ENCODE measurements at places on chromosomes 7 and 10.

DNA sequence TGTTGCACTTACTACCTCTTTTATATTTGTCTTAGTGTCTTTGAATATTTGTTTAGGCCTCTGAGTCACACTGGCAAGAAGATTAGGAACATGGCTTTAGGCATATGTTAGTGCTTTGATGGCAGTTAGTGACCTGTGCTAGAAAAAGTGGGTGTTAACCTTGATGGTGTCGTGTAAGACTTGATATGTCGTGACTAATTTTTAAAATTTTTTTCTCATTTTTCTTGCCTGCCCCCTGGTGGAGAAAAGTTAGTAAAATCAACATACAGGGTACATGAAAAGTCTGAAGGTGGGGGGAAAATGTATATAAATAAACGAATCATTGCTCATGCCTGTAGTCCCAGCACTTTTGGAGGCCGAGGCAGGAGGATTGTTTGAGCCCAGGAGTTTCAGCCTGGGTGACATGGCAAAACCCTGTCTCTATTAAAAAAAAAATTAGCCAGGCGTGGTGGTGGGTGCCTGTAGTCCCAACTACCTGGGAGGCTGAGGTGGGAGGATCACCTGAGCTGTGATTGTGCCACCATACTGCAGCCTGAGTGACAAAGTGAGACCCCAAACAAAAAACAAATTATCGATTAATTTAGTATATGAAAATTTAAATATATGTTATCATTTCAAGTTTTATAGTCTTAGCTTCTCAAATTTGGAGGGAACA, 44.6 kb downstream of the TAX1BP1 start:
- peak; percentile 28 for DNase-seq

GRCh38 chr7:104927055-104927454, 87.0 kb upstream of the KMT2E start:
- no peak for DNase-seq

DNA sequence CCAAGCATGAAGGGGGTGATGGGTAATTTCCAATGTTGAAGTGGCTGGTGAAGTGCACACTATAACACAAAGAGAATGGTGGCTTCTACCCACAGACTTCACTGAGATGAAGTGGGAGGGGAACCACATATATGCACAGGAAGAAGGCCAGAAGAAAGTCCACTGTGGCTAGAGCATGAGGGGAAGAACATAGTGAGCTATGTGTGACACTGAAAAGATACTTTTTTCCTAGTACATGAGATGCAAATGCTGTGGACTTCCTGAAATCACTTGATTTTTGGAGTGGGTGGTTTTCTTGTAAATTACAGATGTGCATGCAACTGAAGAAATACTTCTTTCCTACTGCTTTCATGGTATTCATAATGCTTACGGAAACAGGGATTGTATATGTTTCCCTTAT, 115.6 kb upstream of the PHYHIPL start:
- DNase-seq: peak; percentile 17

- DNase-seq: no peak
Measured at GRCh38 chr7:116715077-116715476, 43.1 kb downstream of the MET start.

GRCh38 chr10:97383159-97383558, 18.0 kb downstream of the RRP12 start:
- no peak for DNase-seq

DNA sequence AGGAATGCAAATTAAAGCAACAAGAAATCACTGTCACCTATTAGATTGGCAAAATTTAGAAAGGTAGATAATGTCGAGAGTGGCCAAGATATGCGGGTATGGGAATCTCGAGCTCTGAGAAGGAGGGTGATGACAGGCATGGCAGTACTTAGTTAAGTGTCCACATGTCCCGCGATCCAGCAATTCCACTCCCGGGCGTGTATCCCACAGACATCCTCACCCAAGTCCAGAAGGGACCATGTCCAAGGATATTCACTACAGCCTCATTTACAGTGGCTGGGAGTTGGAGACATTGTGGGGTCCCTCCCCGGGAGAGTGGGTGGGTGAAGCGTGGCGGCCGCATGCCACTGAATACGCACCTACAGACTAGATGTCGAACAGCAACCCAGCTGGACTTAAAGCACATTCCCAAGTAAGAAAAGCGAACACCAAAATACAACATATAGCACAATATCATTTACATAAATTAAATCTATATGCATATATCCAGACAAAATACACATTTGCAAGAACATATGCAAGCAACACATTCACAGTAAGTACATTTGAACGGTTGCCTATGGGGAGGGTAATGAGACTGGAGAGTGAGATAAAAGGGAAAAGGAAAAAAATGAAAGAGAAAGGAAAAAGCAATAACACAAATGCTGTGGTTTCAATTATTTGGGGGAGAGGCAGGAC, 9.9 kb downstream of the KCNH2 start:
- DNase-seq: no peak

DNA sequence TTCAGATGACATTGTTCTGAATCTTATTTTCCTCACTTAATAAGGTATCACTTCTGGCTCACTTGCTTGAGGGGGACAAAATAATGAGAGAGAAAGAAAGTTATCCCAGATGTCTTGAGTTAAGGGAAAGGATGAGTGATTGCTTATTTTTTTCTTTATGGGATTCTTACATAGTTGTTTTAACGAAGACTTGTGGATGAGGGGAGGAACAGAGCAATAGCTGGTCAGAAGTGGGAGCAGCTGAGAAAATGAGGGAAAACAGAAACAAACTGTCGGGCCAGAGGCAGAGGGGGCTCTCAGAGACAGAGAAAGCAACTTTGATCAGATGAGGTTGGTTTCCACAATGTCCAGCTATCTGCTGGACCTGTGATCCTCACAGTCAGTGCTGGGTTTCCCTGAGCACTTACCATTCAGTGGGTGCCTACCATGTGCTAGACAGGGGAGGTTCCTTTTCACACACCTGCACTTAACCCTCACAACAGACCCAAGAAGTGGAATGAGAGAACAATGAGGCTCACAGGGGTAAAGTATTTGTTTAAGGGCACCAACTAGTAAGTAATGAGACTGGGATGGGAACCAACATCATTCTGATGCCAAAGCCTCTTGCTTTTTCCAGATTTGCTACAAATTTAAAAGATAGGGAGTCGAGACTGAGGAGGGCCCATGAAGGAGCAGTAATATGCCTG, 64.2 kb downstream of the BICC1 start:
- no peak for DNase-seq

DNA sequence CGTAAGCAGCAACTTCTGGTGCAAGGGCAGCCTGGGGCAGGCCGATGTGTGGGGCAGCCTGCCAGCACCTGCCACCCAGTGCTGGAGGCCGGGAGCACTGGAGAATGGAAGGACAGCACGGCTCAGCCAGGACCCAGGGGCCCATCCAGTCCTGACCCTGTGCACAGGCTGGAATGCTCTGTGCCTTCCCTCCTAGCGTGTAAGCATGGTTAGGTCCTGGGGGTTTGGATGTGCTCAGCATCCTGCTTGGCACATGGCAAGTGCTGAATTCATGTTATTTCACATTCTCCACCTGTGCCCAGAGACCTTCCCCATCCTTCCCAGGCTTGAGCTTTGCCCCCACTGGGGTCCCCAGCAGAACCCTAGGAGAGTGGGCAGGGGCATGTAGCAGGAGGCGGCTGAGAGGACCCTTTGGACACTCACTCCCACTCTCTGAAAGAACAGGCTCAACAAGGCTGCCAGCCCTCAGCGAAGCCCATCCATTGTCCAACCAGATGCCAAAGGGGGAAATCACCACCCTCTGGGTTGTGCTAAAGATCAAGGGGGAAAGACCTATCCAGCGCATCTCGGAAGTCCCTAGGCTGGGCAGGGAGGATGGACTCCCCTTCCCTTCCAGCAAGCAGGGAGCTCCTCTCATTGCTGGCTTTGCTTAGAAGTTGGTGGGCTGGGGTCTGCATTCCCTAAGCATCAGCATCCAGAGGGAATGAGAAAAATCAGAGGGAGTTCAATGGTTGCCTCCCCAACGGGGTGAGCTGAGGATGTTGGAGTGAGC, 29.7 kb downstream of the ANXA8 start:
- no peak for DNase-seq

DNA sequence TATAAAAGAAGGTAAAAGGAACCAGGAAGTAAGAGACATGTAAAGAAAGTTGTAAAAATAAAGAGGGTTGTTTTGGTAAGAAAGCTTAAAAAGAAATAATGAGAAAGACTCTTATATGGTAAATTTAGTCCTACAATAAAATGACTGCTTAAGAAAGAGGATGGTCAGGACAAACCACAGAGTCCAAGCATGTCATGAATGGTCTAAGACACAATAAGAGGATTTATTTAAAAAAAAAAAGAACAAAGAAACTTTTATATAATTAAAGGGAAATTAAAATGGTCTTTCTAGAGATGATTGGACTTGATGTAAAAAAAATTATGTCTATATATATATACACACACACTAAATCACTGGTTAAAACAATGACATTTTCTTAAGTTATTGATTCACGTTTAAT, 18.2 kb downstream of the ATAD1 start:
- DNase-seq: no peak

DNA sequence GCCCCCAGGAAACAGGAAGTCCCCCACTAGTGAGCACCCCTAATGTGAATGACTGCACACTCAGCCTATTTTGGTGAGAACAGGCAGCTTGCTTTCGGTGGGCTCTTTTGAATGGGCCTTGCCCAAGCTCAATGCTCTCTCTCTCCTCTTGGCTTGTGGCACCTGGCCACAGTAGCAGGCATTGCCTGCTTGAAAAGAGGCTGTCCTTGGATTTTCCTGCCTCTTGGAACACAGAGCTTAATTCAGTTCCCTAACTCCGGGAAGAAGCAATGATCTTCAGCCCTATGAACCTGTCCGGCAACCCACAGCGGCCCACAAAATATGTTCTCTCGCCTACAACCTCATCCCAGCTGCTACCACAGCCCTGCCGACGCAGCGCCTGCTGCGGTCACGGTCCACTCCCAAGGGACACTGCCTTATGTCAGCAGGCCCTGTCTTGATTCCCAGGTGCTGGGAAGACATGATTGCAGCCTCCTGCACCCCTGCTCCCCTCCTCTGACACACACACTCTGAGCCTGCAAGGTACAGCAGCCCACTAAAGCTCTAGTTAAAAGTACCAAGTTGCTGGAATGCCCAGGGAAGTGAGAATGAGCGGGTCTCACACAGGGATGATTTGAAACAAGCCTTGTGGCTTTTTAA, 715.5 kb upstream of the GALNT17 start:
- peak; percentile 81 for DNase-seq

- DNase-seq: no peak
Measured at GRCh38 chr10:95477175-95477520, 84.0 kb downstream of the SORBS1 start.

- no peak for DNase-seq
Measured at GRCh38 chr7:85286446-85286845, 99.6 kb upstream of the SEMA3D start.

GRCh38 chr7:1123715-1124114, 35.8 kb downstream of the GPER1 start:
- DNase-seq: no peak

GRCh38 chr10:112210666-112211065, 27.1 kb upstream of the GPAM start:
- no peak for DNase-seq

GRCh38 chr7:117673367-117673766, 193.5 kb downstream of the CFTR start:
- DNase-seq: no peak

DNA sequence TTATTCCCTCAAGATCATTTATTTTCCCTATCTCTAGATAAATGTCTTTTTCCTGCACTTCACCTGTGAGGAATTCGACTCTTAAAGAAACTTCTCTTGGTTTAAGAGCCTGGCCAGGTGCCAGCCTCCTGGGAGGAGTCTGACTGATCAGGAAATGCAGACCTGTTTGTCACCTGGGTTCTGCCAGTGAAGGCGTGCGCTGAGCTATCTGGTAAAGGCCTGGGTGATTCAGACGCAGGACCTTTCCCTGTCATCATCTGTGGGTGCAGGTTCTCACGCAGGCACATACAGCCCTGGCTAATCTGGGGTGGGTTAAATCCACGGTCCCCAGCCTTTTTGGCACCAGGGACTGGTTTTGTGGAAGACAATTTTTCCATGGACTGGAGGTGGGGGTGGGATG, 65.3 kb upstream of the AQP1 start:
- DNase-seq: no peak

GRCh38 chr10:28604567-28605536, 71.9 kb downstream of the WAC start:
- no peak for DNase-seq

GRCh38 chr7:64619705-64620104, 46.2 kb upstream of the ZNF107 start:
- no peak for DNase-seq

- no peak for DNase-seq
Measured at GRCh38 chr10:80484243-80484642, 30.1 kb downstream of the TSPAN14 start.

GRCh38 chr10:44394696-44395381, 9.9 kb upstream of the CXCL12 start:
- no peak for DNase-seq

DNA sequence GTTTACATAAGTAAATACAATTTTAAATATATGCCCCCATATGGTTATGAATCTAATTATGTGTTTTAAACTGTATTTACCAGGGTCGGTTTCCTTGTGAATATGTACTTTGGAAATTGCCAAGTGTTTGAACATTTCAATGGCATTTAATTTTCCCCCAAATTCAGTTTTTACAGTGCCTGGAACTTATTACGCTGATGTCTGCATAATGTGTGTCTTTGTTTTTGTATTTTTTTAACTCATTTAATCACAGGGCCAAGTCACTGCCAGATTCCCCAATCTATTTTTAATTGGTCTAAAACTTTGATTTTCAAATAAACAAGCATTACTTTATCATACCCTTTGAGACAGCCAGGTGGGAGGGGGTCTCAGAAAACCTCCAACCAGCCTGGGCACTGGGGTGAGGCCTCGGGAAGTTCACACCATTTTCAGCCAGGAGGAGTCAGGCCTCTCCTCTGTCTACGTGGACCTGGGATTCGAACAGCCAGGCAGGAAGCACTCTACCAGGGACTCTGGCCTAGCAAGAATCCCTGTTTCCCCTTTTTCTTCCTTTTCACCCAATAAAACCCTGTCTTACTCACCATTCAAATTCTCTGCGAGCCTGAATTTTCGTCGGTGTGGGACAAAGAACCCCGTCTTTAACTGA, 151.5 kb upstream of the COL1A2 start:
- no peak for DNase-seq

DNA sequence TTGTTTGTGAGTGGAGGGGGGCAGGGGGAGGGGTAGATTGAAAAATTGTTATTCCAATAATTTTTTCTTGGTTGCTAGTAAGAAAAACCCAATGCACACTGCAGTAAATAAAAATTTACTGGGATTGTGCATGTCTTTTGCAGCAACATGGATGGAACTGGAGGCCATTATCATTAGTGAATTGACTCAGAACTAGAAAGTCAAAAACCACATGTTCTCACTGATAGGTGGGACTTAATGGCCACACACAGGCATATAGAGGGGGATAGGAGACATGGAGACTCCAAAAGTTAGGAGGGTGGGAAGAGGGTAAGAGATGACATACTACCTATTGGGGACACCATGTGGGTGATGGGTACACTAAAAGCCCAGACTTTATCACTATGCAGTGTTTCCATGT, 67.2 kb downstream of the BUB3 start:
- DNase-seq: no peak

- DNase-seq: no peak
Measured at GRCh38 chr7:93877742-93878141, 12.8 kb downstream of the TFPI2 start.

- no peak for DNase-seq
Measured at GRCh38 chr10:132813560-132814468, 27.9 kb upstream of the NKX6-2 start.

- DNase-seq: peak; percentile 30
Measured at GRCh38 chr10:48574322-48574796, 30.5 kb downstream of the ARHGAP22 start.

- DNase-seq: no peak
Measured at GRCh38 chr7:93551063-93551895, 23.2 kb downstream of the CALCR start.

- DNase-seq: no peak
Measured at GRCh38 chr7:836429-836828, 4.2 kb downstream of the SUN1 start.

All from GM06990 (cell line).